ENCODE measurements at places on chromosomes 2 and 18.
A peak's percentile ranks its signal among the peaks of the same experiment; 100 is the strongest.

- no peak for DNase-seq
Observed at GRCh38 chr2:18046017-18046416, 167.6 kb downstream of the KCNS3 start.

DNA sequence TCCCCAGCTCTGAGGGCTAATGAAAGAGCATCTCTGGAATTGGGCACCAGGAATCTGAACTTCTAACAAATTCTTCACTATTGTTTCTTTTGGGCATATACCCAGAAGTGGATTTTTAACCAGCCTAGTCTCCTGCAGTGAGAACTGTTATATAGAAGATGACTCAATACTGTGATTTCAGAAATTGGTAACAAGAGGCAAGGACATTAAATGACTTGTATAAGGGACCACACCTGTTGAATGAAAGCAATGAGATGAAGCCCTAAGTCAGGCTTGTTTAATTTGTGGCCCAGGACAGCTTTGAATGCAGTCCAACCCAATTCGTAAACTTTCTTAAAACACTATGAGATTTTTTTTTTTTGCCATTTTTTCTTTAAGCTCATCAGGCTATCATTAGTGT is 57.9 kb downstream of the EPC2 start:
- no peak for DNase-seq

DNA sequence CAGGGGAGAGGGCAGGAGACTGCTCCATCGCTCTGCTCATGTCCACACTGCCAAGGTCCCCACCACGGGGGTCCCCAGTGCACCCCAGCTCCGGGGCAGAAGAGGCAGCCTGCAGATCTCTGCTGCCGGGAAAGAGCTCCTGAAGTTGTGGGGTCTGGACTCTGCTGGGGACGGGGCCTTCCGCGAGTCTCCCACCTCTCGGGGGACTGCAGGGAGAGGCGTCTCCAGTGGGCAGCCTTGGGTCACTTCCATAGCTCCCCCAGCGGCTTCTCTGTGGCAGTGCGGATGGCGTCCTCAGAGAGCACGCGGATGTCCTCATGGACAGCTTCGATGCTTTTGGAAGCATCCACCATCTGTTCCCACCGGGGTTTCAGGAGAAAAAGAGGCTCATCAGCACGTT is 10.7 kb downstream of the DTYMK start:
- DNase-seq, result no peak

DNA sequence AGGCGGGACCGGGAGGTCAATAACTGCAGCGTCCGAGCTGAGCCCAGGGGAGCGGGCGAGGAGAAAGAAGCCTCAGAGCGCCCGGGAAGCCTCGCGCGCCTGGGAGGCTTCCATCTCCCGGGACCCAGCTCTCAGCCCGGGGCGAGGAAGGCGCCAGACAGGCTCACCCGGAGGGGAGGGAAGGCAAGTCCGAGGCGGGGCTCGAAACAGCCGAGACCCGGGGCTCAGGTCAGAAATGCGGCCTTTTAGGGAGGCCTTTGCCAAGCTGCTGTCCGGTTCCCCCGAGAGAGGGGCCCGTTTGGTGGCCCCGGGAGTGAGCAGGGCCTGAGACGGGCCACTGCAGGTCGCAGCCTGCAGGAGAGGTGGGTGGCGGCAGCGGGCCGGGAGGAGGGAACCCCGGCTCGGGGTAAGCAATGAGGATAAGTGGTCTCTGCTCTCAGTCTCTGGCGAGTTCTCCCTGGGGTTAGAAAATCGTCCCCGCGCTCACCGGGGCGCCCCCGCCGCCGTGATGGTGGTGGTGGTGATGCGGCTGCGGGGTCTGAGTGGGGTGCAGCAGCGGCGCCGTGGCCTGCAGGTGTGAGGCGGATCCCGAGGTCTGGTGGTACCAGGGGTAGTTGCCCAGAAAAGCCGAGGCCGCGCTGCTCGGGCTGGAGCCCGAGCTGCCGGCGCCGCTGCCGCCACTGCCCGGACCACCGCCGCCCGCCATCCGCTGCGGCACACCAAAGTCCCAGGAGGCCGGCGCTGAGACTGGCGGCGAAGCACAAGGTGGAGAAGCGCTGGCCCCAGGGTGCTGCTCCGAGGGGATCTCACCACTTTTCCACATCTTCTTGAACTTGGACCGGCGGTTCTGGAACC is 2.4 kb downstream of the DLX2 start:
- no peak for DNase-seq

DNA sequence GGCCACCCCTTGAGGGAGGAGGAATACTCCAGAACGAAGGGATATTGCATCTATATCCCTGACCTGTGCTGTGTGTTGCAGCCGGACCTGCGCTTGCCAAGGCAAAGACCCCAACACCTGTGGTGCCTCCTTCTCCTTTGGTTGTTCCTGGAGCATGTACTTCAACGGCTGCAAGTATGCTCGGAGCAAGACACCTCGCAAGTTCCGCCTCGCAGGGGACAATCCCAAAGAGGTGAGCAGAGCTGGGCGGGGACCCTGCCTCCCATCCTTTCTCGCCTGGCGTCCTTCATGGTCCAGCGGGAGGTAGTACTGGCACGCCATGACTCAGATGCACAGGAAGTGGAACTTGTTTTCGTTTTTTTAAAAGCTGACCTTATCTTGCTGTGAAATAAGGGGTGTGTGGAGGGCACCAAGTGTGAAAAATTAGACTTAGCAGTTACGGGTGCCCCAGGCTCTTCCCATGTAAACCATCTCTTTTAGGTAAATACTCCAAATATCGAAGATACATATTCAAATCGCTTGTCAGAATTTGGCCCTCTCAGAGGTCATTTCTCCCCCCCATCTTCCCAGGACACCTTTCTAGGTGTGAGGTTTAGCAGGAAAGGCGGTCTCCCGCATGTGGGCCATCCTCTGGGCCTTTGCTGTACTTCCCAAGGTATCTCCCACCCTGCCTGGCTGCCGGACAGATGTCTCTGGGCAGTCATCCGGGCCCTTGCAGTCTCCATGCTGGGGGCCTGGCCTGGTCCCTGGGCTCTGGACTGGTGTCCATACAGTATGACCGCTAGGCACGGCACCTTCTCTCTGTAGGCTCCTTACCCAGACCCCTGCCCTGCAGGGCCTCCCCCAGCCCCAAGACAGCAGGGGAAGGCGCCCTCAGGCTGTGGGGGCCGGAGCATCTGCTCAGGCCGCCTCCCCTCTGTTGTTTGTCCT is 57.6 kb downstream of the BOLA3 start:
- no peak for DNase-seq

GRCh38 chr2:149473068-149473467 is 114.5 kb downstream of the MMADHC start:
- no peak for DNase-seq

- DNase-seq, result no peak
Observed at GRCh38 chr2:138058427-138058826, 94.2 kb downstream of the HNMT start.

DNA sequence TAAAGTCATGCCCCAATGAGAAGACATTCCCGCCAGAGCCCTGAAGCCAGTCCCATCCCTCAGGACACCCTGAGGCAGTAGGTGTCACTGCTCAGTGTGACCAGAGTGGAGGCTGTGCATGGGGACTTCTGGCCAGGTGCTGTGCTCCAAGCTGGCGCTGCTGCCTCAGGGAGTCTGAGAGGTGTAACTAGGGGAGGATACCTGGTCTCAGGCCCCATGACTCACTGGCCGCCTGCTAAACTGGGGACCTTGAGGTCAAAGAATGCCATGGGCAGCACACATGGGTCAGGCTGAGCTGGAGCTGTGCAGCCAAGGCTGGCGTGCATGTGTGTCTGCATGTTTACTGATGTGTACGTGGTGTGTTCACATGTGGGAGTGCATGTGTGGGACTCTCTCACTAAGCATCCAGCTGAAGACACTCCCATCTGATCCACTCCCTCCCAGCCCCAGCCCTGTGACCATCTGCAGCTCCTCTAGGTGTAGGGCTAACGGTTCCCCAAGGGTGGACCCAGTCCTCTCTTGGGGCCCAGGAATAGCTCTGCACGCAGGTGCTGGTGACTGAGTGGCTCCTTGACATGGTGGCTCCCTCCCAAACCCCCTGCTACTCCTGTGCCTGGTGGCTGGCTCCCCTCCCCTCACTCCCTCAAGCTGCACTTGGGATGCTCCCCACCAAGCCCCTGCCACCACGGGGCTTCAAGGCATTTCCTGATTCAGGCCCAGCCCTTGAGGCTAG is 16.5 kb downstream of the HS6ST1 start:
- DNase-seq, result no peak

DNA sequence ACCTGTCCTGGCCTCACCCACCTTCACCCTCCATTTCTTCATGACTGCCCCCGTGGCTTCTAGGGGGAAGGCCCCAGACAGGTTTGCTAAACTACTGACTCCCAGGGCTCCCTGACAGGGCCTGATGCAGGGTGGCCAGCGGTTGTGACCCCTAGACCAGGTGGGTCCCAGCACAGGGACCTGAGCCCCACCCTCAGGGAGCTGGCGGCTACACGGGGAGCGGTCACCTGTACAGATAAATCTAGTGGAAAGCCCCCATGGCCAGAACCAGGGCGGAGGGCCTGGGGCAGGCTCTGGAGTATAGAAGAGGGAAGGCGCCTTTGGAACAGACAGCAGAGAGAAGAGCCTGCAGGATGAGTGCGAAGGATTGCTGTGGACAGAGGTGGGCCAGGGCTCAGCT is 42.5 kb upstream of the PLB1 start:
- no peak for DNase-seq

- no peak for DNase-seq
Observed at GRCh38 chr2:149625671-149626070, 38.1 kb upstream of the MMADHC start.

- no peak for DNase-seq
Observed at GRCh38 chr2:26185954-26186770, 13.3 kb downstream of the GAREM2 start.

- no peak for DNase-seq
Observed at GRCh38 chr2:25229279-25230197, 61.2 kb upstream of the POMC start.

GRCh38 chr2:238380785-238381184 is 45.9 kb upstream of the ASB1 start:
- DNase-seq, result peak; percentile 59

DNA sequence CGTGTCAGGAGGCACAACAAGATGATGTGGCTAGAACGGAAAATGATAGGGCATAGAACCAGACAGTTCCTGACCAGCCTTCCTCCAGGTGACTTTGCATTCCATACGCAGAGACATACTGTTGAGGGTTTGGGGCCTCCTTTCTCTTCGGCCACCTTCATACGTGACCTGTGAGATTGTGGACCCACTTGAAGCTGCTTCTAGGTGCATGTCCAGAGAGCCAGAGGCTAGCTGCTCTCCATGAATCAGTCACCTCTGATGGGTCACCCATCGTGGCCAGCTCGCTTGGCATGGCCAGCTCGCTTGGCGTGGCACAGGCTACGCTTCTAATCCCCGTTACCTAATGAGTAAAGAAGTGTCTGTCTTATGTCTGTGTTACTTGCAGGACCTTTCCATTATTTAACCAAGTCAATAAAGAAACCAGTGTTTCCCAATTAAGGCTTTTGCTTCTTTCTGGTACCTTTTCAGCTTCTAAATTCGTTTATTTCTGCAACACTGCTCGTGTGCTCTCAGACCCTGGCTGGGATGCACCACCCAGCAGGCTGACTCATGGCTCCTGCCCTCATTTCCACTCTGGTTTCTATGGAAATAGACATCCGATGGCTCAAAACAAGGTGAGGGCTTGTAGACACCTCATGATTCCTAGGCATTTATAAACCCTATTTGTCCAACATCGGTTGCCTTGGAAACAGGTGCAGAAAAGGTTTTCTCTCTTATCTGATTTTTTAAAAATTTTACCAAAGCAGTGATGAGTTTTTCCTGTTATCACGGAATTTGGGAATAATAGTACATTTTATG is 86.7 kb upstream of the B3GNT7 start:
- no peak for DNase-seq

DNA sequence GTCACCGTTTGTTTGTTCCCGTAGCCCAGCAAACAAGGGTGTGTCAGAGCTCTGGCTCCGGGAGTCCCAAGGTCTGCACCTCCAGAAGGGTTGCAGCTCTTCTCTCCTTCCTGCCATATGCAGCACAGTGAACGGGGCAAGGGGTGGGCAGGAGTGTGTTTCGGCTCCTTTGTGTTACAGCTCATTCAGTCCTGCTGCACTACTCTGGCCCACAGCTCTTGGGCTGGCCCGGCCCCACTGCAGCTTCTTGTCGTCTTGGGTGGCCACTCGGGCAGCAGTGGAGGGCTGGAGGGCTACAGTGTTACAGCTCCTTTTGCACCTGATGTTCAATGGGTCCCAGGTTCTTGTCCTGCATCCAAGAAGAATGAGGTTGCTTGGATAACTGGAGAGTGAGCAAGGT is 408.3 kb downstream of the DCC start:
- no peak for DNase-seq

DNA sequence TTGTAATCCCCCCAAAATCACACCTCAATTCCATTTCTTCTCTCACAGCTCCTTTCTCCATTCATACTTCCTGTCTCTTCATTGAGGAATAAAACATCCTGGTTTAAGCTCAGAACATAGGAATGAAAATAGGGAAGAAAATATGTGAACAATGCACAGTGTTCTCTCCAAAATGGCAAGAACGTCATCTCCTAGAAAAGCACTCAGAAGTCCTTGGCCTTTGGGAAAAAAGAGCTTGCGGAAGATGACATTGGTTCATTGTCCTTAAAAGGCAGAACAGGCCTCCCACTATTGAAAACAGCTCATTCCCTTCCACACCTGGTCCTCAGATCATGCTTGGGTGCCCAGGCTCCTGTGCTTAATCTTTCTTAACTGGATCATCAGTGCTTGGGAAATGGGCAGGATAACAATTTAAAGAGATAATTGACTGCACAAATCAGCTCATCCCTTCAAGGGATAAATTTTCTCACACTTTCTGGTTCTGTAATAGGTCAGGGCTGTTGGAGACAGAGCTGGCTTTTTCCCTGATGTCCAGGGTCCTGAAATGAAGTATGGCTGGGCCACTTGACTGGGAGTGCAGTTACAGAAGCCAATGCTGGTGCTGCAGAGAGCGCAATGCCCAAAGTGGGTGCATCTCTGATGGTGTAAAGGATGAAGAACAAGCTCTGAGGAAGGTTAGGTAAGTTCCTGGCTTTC is 69.2 kb downstream of the MARCHF4 start:
- peak; percentile 72 for DNase-seq

- no peak for DNase-seq
Observed at GRCh38 chr18:43484710-43485109, 207.4 kb upstream of the SYT4 start.

DNA sequence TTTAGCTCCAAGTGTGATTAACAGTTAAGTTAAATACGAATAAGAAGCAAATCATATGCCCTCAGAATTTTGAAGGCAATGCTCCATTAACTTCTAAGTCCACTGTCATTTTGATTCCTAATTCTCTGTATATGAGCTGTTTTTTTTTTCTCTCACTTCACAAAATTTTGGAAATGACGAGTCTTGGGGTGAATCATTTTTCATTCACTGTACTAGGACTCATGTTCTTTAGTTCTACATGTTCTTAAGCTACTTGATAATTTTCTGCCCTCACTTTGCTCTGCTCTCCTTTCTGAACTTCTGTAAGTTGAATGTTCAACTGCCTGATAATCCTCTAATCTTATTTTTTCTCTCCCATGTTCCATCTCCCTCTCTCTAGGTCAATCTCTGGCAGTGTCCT is 141.0 kb downstream of the THADA start:
- no peak for DNase-seq

All from BJ (cell line).